ENCODE measurements at places on chromosomes 16 and 17.
A peak's percentile ranks its signal among the peaks of the same experiment; 100 is the strongest.

DNA sequence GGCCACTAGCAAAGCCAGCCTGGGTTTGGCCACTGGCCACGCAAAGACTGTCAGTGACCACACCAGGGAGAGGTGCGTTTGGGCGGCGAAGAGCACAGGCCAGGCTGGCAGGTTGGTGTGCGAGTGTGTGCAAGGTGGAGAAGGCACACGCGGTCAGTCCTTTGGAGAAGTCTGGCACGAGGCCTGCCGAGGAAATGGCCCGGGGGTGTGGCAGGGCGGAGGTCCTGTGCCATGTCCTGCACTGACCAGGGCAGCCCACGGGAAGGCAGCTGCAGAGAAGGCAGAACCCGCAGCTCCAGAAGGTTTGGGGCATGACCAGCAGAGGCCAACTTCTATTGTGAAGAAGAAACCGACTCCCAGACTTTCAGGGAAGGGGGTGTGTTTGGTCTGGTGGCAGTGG lies 90.8 kb downstream of the ADCY9 start:
- no peak for DNase-seq

DNA sequence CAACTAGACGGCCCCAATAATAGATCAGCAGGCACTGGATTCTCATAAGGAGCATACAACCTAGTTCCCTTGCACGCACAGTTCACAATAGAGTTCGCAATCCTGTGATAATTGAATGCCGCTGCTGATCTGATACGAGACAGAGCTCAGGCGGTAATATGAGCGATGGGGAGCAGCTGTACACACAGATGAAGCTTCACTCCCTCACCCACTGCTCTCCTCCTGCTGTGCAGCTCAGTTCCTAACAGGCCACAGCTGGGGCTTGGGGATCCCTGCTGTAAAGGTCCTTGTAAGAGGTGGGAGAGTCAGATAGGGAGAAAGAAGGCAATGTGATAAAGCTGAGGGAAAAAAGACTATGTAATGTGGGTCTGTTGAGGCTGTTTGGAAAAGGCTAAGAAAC lies 577.5 kb downstream of the RBFOX1 start:
- no peak for DNase-seq

- no peak for DNase-seq
Observed at GRCh38 chr17:81013642-81014041, 21.3 kb upstream of the BAIAP2 start.

GRCh38 chr16:81349608-81350305 lies 35.0 kb downstream of the GAN start:
- DNase-seq = no peak

- DNase-seq = no peak
Observed at GRCh38 chr17:12659500-12659899, 6.2 kb upstream of the MYOCD start.

- DNase-seq = no peak
Observed at GRCh38 chr17:51730303-51731050, 428.0 kb downstream of the CA10 start.

DNA sequence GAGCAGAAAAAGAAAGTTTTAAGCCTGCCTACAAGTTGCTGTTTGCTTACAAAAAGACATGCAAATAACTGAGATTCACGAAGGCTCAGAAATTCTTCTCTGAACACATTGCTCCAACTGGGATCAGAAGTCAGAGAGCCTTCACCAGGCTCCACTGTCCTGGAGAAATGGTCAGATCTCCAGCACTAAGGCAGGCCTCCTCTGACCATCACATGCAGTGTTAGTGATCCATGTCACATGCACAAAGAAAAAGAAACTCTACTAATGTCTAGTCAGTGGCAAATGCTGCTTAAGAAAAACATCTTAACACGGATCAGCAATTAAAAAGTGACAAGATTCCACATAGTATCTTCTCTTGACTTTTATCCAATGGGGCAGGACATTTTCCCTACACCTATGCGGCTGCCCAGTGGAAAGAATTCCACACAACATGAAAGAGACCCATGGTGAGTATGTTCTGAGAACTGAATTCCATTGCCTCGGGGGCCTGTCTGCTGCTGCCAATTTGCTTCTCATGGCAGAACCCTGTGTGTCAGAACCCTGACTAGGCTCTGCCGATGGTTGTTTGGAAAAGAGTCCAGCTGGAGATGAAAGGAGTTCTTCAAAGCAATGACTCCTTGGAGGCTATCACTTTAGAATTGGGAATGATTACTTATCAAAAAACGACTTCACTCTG lies 96.6 kb downstream of the HIC1 start:
- DNase-seq = no peak

DNA sequence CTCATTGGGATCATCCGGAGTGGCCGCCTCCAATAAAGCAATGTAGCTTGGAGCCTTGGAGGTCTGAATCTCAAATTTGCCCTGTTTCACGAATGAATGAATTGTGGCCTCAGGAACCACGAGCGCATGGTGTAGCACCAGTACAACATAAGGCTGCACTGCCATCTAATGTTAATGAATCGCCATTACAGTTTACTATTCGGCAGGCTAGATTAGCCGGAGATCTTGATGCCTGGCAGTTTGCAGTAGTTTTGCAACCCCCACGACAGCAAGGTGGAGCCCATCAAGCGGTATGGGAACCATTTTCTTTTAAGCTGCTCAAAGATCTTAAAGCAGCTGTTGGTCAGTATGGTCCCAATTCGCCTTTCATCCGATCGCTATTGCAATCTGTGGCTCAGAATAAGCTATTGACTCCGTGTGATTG lies 18.8 kb downstream of the ALOX15B start:
- DNase-seq = peak; percentile 69

DNA sequence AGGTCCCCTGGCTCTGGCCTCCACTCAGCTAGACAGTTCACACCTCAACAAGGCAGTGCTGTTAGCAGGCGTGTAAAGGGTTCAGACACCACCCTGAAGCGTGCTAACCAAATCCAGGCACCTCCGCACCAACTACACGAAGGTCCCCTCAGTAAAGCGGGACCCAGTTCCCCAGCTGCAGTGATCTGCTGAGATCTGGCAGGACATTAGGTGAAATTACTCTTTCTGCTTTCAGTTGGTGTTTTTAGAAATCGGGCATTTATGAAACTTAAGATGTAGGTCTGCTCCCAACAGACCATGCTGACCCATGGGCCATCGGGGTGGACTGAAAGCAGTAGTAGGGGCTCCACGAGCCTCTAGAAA lies 27.1 kb downstream of the FBXO31 start:
- no peak for DNase-seq

DNA sequence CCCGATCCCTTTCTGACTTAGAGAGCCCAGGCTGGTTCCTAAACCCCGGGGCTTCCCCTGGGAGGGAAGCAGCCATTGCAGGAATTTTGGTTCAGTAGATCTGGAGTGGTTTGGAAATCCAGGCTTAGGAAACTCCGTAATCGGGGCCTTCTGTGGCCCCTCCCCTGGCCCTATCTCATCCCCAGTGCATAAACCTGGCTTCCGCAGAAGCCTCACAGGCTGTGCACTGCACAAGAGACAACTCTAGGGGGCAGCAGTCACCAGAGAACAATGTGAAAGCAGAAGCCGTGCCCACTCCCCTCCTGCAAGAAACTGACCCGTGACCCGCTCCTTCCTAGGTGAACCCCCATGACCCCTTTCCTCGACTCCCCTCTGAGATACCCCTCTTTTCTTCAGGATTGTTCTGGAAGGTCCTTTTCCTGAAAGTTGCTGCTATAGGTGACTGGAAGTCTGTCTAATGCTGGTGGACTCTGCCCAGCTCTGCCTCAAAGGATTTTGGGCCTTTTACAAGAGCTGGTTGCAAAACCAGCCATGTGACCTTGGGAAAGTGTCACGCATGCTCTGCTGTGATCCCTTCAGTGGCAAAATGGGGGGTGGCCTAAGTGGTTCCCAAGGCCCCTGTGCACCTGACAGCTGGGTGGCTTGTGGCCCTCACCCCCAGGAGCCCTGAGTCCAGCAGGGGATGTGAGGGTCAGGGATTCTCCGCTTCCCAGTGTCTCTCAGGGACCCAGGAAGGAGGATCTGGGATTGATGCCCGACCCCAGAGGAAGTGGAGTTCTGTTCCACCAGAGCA lies 14.4 kb downstream of the GUCY2D start:
- DNase-seq = peak; percentile 56

- no peak for DNase-seq
Observed at GRCh38 chr16:53773881-53774280, 69.9 kb downstream of the FTO start.

GRCh38 chr17:19935169-19935568 lies 42.5 kb downstream of the AKAP10 start:
- DNase-seq = no peak

DNA sequence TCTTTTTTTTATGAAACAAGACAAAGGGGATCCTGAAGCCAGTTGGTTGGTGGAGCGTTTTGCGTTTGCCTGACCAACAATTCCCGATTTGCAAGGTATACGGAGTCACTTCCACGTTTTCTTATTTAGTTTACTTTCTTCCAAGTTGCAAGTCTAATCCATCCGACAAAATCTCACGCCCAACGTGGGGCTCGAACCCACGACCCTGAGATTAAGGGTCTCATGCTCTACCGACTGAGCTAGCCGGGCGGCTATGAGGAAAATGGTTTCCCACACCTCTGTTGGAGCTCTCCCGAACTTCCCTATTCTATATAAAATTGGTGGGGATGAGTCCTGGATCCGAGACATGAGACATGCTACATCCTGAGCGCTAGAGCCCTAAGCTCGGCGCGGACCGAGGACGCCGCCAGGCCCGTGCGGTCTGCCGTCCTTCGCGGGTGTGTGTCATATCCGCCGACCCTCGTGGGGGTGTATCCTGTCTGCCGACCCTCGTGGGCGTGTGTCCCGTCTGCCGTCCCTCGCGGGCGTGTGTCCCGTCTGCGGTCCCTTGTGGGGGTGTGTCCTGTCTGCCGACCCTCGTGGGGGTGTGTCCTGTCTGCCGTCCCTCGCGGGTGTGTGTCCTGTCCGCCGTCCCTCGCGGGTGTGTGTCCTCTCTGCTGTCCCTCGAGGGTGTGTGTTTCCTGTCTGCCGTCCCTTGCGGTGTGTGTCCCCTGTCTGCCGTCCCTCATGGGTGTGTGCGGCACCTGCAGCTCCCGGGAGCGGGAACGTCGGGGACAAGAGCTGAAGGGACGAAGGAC lies 22.6 kb downstream of the ZNF213 start:
- DNase-seq = peak; percentile 62

DNA sequence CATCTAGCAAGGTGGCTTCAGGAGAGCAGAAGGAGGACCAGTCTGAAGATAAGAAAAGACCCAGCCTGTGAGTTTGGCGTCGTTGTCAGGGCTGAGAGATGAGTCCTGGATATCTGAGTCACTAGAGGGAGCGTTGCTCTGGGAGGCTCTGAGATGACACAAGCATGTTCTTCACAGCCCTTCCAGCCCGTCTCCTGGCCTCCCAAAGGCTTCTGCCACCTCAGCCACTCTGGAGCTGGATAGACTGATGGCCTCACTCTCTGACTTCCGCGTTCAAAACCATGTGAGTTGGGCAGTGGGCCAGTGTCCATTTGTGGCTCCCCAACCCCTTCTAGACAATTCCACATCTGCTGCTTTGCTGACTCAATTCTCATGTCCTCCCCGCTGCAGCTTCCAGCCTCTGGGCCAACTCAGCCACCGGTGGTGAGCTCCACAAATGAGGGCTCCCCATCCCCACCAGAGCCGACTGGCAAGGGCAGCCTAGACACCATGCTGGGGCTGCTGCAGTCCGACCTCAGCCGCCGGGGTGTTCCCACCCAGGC lies 2.3 kb downstream of the TGFB1I1 start:
- no peak for DNase-seq

GRCh38 chr17:7441266-7441665 lies 2.0 kb downstream of the FGF11 start:
- no peak for DNase-seq

- no peak for DNase-seq
Observed at GRCh38 chr16:12503191-12503590, 300.5 kb downstream of the CPPED1 start.

All from HuH-7.5 (cell line).